Activated CD8-positive, alpha-beta memory T cell treated with anti-CD3 and anti-CD28 coated beads, Interleukin-2, amount 10 ng/mL, durations not matched to agents 7 days and 5 days (primary cell): ENCODE measurements at places on chromosomes 5 and 9.

DNA sequence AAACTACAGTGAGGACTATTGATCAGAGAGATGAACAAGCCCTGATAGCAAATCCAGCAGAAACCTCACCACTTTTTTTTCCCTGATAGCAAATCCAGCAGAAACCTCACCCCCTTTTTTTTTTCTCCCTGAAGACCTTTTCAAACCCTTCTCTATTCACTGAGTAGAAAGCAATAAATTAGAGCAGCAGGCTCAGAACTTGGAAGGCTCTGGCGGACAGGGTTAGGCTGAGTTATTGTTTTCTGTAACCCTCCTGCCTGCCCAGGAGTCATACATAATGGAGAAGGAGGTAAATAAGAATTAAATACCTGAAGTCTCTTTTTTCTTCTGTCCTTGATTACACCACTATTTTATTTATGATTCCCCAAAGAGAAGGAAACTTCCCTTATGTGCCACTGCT, 136.3 kb upstream of the SNX2 start:
- no peak for DNase-seq

DNA sequence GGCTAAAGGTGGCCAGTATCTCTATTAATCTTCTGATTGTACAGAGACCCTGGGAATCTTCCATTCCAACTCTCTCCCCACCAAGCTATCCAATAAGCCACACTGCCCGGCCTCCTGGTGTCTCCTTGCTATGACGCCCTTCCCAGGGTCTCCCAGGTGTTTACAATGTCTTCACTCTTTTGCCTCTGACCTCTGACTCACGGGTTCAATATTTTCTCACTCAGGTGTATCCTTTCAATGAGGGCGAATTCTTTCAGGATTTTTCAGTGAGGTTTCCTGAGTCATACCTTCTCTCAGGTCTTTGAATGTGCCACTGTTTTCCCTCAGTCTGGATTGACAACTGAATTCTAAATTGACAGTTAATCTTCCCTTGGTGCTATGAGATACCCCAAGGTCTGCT, 53.7 kb upstream of the IRX4 start:
- no peak for DNase-seq

DNA sequence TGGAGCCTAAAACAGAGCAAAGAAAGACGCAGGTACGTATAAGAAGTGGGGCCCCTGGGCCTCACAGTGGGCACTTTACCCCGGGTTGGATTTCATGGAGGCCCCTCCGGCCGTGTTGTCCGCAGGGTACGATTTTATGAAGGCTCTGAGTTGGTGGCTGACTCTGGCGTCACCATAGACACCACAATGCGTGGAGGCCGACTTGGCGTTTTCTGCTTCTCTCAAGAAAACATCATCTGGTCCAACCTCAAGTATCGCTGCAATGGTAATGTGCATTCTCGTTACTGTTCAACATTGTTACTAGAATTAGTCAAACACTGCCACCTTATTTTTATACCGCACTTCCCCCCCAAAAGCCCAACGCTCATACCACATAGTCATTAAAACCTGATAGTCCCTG, 47.1 kb downstream of the THBS4 start:
- DNase-seq, result no peak

DNA sequence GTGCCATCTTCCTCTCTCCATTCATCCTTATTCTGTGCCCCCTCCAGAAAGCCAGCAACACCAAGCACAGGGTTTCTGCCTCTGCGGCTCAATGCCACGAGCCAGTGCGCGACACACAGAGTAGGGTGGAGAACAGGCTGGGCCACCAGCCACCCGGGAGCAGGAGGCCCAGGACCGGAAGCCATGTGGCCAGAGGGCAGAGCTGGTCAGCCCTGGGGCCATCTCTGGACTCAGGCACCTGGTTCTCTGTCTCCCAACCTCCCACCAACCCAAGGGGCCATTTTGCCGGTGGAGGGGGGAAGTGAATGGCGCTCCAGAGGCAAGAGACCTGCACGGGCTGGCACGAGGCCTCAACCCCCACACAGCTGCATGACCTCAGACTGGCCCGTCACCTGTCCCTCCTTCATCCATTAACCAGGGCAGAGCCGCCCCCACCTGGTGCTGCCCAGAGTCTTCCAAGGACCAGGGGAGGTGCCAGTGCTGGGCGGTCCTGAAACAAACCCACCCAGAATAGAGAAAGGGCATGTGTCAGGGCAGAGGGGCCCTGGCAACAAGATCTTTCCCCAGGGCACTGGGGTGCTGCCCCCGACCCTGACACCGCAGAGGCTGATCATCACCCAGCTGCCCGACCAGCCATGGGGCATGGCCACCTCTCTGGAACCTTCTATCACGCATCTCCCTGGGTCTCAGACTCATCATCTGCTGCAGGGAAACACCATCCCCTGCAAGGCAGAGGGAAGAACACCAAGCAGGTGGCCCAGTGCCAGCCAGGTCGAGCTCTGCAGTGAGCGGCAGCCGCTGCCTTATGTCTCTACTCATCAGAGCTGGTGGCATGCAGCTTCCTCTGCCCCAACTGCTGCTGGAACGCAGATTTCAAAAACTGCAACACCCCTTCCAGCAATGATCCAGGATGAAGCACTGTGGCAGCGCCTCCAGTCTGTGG, 11.9 kb downstream of the VAV2 start:
- no peak for DNase-seq

DNA sequence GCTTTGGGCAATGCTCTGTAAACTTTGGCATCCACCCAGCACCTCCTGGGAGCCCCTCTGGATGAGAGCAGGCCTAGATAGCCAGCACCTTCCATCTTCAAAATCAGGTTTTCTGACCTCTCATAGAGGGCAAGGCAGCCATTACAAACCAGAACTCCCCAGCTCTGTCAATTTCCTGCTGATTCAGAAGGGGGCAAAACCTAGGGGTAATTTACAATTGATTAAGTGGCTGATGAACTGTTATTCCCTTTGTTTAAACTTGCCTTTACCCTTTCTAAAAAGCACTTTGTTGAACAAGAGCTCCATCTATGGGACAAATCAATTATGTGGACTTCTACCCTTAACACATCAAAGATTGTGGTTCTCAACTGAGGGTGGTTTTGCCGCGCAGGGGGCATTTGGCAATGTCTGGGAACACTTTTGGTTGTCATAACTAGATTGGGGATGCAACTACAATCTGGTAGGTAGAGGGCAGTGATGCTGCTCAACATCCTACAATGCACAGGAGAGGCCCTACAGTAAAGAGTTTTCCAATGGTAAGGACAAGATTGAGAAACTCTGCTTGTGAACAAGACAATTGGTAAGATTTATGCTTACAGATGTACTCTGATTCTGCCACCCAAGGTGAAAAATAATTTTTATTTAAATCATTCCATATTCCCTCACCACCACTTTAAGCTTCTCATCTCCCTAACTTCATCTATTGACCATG, 184.1 kb downstream of the MARCHF11 start:
- no peak for DNase-seq

GRCh38 chr9:107211284-107211923, 71.7 kb upstream of the RAD23B start:
- DNase-seq, result no peak

GRCh38 chr9:112764837-112765236, 14.3 kb downstream of the SNX30 start:
- DNase-seq, result no peak

- no peak for DNase-seq
Measured at GRCh38 chr5:41754857-41755256, 115.4 kb downstream of the OXCT1 start.

- no peak for DNase-seq
Measured at GRCh38 chr5:62762503-62762902, 183.9 kb downstream of the LRRC70 start.
